ENCODE measurements at places on chromosomes 1 and 21.

- no peak for DNase-seq
Observed at GRCh38 chr1:233140974-233141373, 154.6 kb downstream of the PCNX2 start.

DNA sequence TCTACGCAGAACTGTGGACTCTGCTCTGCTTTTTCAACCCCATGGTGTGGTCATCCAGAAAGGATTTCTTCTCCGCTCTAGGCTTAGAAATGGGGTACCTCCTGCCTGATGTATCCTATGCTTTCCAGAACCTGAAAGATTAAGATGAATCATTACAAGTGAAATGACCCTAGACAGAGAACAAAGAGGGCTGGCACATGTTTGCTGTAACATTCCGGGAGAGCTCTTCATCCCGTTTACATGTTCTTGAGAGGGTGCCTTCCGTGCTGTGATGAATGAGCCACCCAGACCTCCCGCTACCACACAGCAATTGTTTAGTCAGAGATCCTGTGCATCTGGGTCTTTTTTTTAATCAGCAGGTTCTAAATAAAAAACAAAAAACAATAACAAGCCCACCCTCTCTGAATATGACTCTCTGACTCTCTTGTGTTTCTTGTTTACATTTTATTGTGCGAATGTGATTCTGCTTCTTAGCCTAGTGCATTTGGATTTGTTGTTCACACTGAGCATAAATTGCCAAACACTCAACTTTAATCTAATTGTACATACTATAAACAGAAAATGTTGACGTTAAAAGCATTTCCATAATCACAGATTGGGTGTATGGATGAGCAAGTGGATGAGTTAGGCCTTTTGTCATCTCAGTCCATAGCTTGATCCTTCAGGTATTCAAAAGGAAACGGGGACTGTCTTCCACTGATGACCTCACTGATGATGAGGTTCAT is 87.1 kb downstream of the GPR88 start:
- DNase-seq = no peak

DNA sequence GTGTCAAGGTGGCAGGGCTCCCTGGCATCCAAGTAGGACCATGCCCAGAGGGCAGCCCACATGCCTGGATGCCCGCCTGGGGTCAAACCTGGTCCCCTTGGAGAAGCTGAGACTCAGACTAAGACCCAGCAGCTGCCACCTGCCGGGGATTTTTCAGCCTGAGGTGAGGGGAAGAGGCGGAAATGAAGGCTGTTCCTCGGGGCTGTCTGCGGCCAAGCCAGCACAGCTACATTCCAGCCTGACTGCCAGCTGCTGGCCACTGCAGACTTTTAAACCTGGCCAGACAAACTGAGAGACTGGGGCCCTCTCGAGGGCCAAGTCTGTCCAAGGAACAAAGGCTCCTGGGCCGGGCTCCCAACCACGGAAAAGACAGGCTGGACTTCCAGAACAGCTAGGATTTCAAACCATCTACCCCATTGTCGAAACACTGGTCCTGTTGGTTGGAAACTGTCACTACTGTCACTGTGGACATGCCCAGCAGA is 21.9 kb upstream of the PLEKHG5 start:
- no peak for DNase-seq

DNA sequence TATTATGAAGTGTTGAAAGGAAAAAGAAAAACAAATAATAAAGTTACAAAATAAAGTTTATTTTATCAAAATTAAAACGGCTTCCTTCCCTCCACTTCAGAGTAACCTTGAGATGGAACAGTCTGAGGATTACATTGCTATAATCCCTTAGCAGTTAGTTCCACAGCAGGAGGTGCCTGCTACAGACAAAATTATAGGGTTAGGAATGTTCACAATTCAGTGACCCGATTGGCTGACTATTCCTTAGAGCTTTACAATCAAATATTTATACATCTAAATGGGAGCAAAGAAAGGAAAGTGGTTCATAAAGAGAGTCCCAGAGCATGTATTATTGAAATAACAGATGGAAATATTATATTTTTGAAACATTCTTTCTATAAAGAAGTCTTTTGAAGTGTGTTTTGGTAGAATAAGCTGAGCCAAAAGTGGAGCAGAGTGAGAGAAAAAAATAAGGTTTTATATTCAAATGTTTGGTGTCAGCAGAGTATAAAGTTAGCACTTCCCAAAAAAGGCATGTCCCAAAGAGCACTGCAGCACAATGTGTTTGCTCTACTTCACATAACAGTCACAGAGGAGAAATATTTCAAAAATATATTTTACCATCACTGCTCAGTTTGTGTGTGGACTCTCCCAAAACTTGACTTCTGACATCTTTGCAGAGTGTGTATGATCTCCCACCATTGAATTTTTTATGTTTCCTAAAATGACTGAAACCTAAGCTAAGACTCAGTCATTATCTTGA is 71.4 kb upstream of the GORAB start:
- DNase-seq = no peak

Measured in NCI-H1092 (cell line).